ENCODE measurements at places on chromosomes 4 and X. TPM values are rescaled to one million over a fixed set of nuclear protein-coding genes. Genes with fewer than 3 reads are reported as not detected.

The S100G gene
- total RNA-seq, result not detected

The TRAM1L1 gene
- not detected for total RNA-seq

The LARP1B gene
- total RNA-seq, result 15.3 TPM

The PCSK1N gene
- total RNA-seq, result 0.91 TPM

The TMSB15B gene
- total RNA-seq, result 8.1 TPM

The RAB41 gene
- not detected for total RNA-seq

The MAGEA2 gene
- not detected for total RNA-seq

The FSTL5 gene
- not detected for total RNA-seq

The IDUA gene
- 38.7 TPM for total RNA-seq

The GPR143 gene
- not detected for total RNA-seq

The PRRG3 gene
- not detected for total RNA-seq

The NEIL3 gene
- total RNA-seq, result 27.4 TPM

The NXF2B gene
- not detected for total RNA-seq

The PPP2R2C gene
- not detected for total RNA-seq

The FGF13 gene
- total RNA-seq, result not detected

The CENPVL1 gene
- total RNA-seq, result not detected

The PGRMC2 gene
- total RNA-seq, result 41.1 TPM

The PABPC4L gene
- not detected for total RNA-seq

The ANXA10 gene
- not detected for total RNA-seq

The RNF212 gene
- 1.0 TPM for total RNA-seq
